ENCODE measurements at places on chromosomes 2 and 18. TPM values are rescaled to one million over a fixed set of nuclear protein-coding genes. Genes with fewer than 3 reads are reported as not detected.

Gene DYTN
- total RNA-seq = not detected

Gene HOXD12
- total RNA-seq = not detected

DNA sequence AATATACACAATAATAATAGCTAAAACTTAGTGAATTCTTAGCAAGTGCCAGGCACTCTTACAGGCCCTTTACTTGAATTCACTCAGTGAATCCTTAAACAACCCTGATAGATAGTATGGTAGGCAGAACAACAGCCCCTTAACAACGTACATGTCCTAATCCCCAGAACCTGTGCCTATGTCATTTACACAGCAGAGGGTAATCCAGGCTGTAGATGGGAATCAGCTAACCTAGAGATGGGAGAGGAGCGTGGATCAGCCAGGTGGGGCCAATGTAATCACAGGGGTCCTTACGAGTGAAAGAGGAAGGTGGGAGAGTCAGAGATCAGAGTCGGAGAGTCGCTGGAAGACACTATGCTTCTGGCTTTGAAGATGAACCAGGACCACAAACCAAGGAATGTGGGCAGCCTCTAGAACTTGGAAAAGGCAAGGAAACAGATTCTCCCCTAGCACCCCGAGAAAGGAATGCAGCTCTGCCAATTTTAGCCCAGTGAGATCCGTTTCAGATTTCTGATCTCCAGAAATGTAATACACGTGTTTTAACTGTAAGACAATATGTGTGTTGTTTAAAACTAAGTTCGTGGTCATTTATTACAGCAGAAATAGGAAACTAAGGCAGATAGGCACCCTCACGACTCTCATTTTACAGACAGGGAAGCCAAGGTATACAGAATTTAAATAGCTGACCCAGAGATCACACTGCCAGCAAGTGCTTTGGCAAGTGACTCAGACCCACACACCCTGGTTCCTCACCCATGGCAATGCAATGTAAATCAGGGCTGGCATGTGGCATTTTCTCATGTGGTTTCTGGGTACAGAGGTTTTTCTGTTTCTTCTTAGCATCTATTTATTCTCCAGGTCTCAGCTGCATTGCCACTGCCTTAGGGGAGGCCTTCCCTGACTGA is 68.9 kb downstream of the DOCK10 start:
- no peaks in the 10 kb centered on the region for H3K4me1 ChIP-seq
- no peak for DNase-seq
- no peak overlapping the region for H3K27ac ChIP-seq
- H3K4me3 ChIP-seq = no peak overlapping the region

Gene RND3
- 559 TPM for total RNA-seq

DNA sequence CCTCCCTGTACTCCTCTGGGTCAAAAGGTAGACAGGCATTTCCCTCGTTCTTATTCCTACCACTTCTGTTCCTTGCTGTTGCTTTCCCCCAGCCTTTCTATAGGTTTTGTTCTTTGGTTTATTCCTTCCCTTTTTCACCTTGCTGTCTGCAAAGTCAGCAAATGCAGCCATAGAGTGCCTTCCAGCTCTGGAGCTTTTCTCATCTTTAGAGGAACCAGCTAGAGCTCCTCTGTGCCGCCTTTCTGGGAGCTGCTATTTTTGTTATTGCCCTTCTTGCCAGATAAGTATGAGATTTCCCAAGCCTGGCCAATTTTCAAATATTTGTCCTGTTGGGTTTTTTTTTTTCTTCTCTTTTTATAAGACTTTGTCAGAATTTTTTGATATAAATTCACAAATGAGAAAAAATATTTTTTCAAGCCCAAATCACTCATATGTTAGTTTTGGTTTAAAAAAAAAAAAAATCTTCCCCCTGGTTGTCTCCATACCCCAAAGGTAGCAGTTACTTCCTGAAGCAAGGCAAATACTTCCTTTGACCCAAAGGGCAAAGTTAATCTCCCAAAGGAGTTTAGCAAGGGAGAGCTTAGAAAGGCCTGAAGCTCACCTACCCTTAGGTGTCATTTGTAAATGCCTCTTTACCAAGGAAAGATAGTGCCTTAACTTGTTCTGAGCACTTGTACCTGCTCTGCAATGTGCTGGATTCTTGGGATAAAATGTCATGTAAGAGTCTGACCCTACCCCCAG is 5.1 kb upstream of the TTC27 start:
- H3K27me3 ChIP-seq = no peaks in the 10 kb centered on the region
- DNase-seq = no peak
- no peaks in the 10 kb centered on the region for H3K4me1 ChIP-seq
- H3K27ac ChIP-seq = no peak overlapping the region
- no peaks in the 10 kb centered on the region for H3K36me3 ChIP-seq

Gene STON1
- 12.1 TPM for total RNA-seq

Gene CHPF
- 46.0 TPM for total RNA-seq

Gene PRKAG3
- total RNA-seq = 0.26 TPM

DNA sequence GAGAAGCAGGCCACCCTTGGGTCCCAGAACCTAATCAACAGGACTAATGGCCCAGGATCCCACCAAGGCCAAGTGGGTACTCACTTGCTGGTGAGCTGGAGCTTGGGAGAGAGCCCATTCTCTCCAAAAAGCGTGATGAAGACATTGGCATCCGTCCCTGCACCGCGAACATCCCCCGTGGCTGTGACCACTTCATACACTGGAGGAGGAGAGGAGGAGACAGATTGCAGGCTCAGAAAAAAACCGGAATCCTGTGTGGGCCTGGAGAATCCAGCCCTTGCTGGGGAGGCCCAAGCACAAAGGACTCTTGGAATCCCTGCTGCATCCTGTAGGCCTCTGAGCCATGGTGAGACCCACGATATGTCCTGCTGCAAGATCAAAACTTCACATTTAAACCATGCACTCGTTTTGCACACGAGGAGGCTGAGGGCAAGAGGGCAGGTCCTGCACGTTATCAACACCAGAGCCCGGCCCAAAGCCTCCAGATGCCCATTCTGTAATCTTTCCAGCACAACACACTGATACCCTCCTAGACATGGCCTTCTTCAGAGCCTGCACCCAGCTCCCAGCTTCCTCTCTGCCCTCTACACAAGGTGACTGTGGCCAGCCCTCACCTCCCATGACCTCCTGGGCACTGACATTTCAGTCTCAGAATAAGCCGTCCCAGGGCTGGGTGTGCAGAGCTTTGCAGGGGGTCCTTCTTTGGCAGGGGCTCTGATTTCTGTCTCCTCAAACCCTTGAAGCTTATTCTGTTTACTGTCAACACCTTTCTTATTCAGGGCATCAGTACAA is 7.8 kb downstream of the LOXHD1 start:
- H3K4me3 ChIP-seq = no peak overlapping the region
- no peaks in the 10 kb centered on the region for H3K36me3 ChIP-seq
- H3K4me1 ChIP-seq = no peaks in the 10 kb centered on the region
- no peak overlapping the region for H3K27ac ChIP-seq

Gene OBSL1
- 34.4 TPM for total RNA-seq

- DNase-seq = no peak
- H3K27ac ChIP-seq = no peak overlapping the region
- H3K36me3 ChIP-seq = no peaks in the 10 kb centered on the region
- H3K4me1 ChIP-seq = no peaks in the 10 kb centered on the region
- H3K4me3 ChIP-seq = no peak overlapping the region
- H3K27me3 ChIP-seq = peaks cover 2% of the 10 kb centered on the region
Measured at GRCh38 chr2:170500104-170500503, 215.0 kb upstream of the SP5 start.

GRCh38 chr2:62320657-62321357 is 124.9 kb downstream of the B3GNT2 start:
- no peak overlapping the region for H3K4me3 ChIP-seq
- DNase-seq = no peak
- H3K36me3 ChIP-seq = no peaks in the 10 kb centered on the region
- no peaks in the 10 kb centered on the region for H3K4me1 ChIP-seq
- no peak overlapping the region for H3K27ac ChIP-seq
- H3K27me3 ChIP-seq = no peaks in the 10 kb centered on the region

Gene COL4A3
- total RNA-seq = 0.33 TPM

GRCh38 chr2:175253871-175254270 is 72.4 kb upstream of the ATP5MC3 start:
- no peak for DNase-seq
- peaks cover 2% of the 10 kb centered on the region for H3K27me3 ChIP-seq
- no peaks in the 10 kb centered on the region for H3K4me1 ChIP-seq
- H3K36me3 ChIP-seq = no peaks in the 10 kb centered on the region

Gene C1GALT1C1L
- total RNA-seq = 0.51 TPM
